ENCODE measurements at places on chromosomes 5 and 9.

DNA sequence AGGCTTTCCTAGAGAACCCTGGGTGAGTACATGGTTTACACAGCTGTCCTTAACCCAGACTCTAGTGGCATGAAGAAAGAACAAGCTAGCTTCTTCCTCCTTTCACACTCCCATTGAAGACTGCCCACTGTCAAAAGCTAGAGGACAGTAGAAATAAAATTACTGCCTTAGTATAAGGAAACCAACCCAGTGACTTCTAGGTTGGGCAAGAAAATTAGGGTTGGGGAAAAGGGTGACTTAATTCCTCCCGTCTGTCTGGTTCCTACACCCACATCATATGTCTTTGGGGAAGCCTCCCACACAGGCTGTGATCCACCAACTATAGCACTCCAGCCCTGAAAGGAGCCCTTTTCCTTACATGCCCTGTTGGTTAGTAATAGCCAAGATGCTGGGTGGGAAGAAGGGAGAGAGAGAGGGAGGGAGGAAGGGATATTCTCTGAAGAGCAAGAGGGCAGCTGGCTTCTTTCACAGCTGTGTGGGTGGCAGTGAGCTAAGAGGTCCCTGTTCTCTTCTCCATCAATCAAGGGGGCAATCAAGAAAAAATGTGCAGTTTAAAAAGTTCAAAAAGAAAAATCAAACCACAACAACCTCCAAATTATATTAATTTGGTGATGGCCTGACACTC is 21.7 kb downstream of the HBEGF start:
- DNase-seq = no peak

DNA sequence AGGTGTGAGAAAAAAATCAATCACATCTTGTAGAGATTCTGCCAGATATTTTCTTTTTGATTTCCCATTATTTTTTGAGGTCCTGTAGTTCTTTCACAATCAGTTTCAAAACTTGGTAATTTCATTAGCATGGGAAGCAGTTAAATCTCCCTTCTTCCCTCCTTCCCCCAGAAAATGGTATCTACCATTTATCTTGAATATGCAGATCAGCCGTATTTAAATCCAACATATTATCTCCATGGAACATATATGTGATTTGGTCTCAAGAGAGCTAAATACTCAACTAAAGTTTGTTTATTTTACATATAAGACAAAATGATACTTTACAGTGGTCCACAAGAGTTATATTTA is 1034.8 kb downstream of the CDH12 start:
- no peak for DNase-seq

- no peak for DNase-seq
These were observed 25.4 kb downstream of the ADAMTS16 start for GRCh38 chr5:5165541-5166002.

GRCh38 chr9:135225619-135226228 is 138.3 kb downstream of the OLFM1 start:
- DNase-seq = no peak

GRCh38 chr9:116494815-116495634 is 192.1 kb upstream of the TRIM32 start:
- no peak for DNase-seq

DNA sequence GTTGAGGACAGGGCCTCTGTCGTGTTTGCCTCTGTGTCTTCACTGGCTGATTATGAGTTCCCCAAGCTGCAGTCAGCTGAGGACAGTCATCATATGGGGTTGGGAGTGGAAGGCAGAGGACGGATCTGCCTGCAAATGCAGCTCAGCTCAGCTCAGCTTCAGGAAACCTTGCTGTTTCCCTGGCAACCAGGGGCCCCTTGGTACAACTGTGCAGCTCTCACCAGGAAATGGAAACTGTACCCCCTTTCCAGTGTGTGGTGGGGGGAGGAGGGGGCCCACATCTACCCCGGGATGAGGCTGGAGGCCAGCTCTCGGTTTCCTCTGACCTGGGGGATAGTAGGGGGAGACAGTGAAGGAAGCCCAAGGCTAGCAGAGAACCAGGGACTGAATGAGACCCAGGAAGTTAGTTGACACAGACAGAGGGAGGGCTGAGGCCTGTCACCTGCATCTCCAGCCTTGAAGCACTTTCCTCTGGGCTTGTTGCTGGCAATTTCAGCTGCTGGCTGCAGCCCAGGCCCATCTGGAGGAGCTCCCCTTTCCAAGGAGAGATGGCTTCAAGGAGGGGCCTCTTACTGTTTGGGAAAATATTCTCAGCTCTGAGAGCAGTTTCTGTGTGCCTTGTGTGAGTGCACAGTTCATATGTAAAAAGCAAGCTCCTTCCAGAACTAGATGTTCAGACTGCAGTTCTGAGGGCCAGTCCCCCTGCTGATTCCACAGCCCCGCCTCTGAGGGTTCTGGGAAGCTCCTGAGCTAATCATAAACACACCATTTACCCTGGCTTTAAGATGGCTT is 6.9 kb downstream of the ANXA6 start:
- no peak for DNase-seq

Data from anterior cingulate cortex (tissue), 58 donors.